HCT116 (cell line): ENCODE measurements at places on chromosomes 7 and 10.
A peak's percentile ranks its signal among the peaks of the same experiment; 100 is the strongest.

DNA sequence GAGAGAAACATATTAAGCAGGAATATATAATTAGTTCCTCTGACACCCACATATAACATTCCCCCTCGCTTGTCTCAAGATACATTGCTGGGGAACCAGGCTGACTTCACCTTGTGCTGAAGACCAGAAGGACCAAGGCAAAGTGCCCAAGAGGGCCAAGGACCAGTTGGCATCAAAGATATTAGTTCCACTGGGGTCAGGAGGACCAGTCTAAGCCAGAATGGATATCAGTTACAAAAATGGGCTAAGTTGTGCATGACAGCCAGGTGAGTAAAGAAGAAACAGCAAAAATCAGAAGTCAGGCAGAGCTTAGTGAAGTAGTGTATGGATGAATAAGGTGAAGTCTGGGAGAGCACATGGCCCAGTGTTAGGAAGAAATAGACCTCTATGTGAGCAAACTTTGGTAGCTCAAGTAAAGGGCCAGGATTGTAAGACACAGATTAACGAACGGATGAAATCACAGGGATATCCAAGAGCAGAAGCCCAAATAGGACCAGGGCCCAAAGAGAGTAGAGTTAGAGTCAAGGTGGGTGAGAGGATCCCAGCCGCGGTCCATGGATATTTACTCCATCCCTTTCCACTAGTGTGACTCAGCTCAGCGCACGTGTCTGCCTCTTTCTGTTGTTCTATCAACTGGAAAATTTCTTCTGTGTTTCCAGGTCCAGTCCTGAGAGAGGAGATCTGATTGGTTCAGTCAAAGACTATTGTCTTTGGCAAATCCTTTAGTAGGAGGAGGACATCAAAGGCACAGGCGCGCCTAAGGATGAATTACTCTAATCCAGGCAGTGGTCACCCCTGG is 5.0 kb downstream of the CALD1 start:
- DNase-seq = no peak

DNA sequence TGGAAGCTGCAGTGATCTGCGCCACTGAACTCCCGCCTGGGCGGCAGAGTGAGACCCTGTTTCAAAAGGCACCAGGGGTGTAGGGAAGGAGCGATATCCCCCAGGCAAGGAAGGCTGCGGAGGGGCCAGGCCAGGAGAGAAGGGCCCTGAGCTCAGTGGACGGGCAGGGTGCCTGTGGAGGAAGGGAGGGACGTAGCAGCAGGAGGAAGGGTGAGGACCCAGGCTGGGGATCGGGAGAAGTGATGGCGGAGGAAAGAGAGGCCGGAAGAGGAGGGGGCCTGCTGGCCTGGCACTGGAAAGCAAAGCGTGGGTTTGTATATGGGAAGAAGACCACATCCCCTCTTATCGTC is 45.6 kb downstream of the ALOX5 start:
- no peak for DNase-seq

DNA sequence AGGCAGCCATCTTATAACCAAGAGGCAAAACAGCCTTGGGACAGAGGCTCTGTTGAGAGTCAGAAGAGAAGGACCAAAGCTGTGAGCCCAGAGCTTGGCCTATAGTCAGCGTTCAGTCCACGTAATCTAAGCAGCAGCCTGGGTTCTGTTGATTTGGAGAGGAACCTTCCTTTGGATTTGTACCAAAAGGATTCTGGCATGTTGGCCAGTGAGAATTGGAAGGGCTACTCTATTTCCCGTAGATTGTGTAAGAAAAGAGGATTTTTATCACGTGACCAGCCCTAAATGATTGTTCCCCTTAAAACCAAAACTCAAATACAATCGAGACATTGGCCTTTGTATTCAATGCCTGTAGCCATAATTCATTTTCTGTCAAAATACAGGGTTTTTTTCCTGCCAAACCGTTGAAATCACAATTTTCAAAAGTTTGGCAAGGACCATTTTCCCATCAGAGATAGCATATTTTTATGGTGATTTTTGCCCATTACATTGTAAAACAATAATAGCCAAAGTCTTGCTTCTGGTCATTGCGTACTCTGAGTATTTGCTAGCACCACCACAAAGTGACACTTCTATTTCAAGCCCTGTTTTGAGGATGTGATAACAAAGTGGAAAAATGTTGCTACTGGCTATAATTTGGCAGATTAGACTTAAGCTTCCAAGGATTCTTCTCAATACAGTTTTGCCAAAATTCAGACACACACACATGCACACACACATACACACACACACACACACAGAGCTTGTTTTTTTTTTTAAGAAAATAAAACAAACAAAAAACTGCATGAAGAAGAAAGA is 23.1 kb upstream of the BMPER start:
- DNase-seq = no peak

DNA sequence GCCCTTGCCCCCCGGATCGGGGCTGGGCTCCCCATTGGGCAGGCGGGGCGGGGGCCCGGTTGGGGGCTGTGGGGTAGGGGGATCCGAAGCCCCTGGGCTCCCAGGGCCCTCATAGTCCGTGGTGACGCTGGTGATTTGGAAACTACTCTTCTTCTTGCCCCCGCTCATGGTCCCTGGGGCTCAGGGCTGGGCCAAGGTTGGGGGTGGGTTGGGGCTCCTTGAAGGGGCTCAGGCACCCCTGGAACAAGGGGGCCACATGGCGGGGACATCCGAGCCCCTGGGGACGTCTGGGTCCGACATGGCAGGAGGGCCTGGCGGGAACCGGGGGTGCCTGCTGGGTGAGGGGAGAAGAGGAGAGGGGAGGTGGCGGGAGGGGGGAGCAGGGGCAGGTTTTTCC is 1.1 kb downstream of the TSC22D4 start:
- no peak for DNase-seq

DNA sequence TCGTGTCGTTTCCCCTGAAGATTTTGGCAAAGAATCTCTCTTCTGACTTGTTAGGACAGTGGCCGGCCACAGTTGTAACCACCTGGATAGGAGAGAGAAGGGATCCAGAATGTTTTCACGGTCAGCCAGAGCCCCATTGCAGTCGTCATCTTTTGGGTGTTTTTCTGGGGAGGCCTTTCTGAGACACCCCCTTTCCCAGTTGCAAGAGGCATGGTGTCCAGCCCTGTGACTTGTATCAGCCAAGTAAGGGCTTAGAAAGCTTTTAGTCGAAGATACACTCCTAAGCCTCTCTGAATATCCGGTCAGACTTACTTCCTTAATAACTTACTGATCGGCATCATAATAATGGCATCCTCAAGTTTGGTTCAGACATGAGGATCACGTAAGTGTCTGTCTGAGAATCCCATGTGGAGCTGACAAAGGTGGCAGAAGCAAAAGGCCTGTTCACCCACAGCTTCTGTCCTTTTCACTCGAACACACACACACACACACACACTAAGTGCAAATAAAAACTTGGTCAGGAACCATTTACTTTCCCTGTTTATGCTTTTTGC is 435.7 kb upstream of the GALNT17 start:
- DNase-seq = no peak

DNA sequence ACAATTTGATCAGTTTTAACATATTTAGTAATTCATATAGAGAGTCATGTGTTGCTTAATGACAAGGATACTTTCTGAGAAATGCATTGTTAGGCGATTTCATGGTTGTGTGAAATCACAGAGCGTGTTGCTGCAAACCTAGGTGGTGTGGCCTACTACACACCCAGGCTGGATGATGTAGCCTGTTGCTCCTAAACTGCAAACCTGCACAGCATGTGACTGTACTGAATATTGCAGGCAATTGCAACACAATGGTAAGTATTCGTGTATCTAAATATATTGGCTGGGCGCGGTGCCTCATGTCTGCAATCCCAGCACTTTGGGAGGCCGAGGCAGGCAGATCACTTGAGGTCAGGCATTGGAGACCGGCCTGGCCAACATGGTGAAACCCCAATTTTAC is 73.7 kb upstream of the BAIAP2L1 start:
- no peak for DNase-seq

DNA sequence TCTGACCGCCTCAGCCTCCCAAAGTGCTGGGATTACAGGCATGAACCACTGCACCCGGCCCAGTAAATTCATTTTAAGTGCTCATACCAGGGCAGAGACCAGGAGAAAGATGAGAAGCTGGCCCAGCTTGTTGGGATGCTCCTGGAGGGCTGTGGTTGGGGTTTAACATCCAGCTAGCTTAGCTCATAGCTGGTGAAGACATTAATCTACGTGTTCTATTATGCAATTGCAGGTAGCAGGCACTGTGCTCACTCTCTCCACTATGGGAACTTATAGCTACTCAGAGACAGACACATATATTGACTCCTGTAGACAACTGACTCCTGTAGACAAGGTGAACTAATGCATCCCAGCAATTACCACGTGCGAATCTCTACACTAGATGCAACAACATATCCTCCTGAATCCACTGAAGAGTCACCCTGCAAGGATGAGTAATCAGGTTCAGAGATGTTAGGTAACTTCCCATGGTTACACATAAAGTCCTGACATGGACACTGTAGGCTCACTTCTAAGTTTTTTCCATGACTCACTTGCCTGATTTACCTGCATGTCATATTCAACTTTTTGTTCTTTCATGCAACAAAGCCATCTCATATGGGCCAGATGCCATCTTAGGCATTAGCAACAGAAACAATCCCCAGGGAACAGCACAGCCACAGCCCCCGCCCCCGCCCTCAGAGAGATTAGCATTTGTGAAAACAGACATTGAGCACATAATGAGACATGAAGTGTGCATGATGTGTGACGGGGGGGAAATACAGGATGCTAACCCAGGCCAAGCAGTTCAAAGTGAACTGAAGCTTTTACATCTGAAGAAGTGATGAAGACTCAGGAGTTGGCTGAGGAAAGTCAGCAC is 37.2 kb downstream of the ERLIN1 start:
- peak; percentile 60 for DNase-seq

DNA sequence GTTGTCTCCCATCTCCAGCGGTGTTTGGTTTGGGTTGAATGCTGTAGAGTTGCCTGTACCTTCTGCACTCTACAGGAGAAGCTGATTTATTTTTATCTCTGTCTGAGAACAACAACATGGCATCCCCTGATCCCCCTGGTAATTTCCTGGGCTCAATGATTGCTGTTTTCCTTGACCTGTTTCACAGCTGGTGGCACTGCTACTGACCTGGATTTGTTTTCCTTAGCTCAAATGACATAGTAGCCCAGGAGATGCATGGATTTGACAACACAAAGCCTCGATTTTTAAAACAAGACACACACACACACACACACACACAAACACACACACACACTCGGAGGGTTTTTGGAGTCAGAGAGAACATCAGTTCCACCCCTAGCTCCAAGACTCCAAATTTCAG is 301.6 kb downstream of the NRG3 start:
- DNase-seq = no peak

- no peak for DNase-seq
These were observed 48.2 kb downstream of the ZNRF2 start for GRCh38 chr7:30332549-30332948.

GRCh38 chr7:20301311-20301939 is 29.3 kb upstream of the ITGB8 start:
- DNase-seq = no peak

GRCh38 chr10:78408671-78409472 is 375.2 kb downstream of the RPS24 start:
- no peak for DNase-seq
